ENCODE measurements at places on chromosomes 6 and 20.

GRCh38 chr6:45378334-45378926, 696 bp upstream of the SUPT3H start:
- H3K27ac ChIP-seq = peak overlapping the region; percentile 99
- H3K27me3 ChIP-seq = no peaks in the 10 kb centered on the region
- no peak for DNase-seq
- H3K4me3 ChIP-seq = peak overlapping the region; percentile 99
- H3K36me3 ChIP-seq = peaks cover 1% of the 10 kb centered on the region

DNA sequence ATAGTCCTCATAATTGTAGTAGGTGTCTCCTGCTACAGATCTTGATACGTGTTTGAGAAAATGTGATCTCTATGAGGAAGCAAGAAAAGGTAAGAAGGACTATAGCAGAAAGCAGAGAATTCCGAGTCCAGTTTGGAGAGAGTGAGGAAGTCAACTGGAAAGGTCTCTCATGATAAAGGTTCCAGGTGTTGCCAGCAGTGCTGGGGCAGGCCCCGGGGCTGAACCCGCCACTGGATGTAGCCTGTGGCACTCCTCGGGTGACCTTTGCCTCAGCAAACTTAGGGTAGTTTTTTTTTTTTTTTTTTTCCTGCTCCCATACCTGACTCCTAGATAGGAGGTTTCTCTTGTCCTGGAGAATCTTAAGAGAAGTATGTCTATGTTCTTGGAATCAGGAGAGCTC, 62.8 kb downstream of the FAM120B start:
- DNase-seq = no peak
- no peak overlapping the region for H3K27ac ChIP-seq
- no peaks in the 10 kb centered on the region for H3K27me3 ChIP-seq
- H3K4me3 ChIP-seq = no peak overlapping the region
- peaks cover 11% of the 10 kb centered on the region for H3K36me3 ChIP-seq

DNA sequence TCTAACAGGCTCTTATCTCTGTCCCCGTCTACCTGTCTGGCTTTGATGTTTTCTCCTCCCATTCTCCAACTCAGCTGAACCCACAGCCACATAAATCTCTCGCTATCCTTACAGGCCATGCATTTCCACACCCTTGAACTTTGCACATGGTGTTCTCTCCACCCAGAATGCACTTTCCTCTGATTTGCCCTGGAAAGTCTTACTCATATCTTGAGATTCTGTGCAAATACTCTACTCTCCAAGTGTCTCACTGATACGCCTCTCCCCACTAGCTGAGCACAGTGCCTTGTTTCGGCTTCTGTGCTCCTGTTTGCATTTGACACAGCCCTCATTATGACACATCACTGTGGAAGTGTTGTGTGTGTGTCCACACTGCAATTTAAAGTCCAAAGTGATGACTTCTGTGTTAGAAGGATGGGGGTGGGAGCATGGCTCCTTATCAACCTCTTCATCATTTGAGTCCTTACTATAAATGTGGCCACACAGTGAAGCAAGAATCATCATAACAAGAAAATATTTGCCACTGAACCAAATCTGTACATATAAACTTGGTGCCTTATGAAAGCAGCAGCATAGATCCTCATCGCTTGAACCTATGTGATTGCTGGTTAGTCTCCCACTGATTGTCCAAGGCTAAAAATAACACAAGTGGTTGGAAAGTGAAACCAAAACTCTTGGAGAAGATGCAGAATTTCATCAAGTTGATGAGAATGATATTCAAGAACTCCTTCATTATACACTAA, 5.5 kb upstream of the PRELID3B start:
- no peak overlapping the region for H3K27ac ChIP-seq
- H3K4me3 ChIP-seq = no peak overlapping the region
- H3K36me3 ChIP-seq = no peaks in the 10 kb centered on the region
- peaks cover 30% of the 10 kb centered on the region for H3K27me3 ChIP-seq

- H3K36me3 ChIP-seq = no peaks in the 10 kb centered on the region
- no peaks in the 10 kb centered on the region for H3K4me1 ChIP-seq
- DNase-seq = no peak
- H3K27me3 ChIP-seq = no peaks in the 10 kb centered on the region
Measured at GRCh38 chr6:163132050-163132750, 282.3 kb upstream of the QKI start.

DNA sequence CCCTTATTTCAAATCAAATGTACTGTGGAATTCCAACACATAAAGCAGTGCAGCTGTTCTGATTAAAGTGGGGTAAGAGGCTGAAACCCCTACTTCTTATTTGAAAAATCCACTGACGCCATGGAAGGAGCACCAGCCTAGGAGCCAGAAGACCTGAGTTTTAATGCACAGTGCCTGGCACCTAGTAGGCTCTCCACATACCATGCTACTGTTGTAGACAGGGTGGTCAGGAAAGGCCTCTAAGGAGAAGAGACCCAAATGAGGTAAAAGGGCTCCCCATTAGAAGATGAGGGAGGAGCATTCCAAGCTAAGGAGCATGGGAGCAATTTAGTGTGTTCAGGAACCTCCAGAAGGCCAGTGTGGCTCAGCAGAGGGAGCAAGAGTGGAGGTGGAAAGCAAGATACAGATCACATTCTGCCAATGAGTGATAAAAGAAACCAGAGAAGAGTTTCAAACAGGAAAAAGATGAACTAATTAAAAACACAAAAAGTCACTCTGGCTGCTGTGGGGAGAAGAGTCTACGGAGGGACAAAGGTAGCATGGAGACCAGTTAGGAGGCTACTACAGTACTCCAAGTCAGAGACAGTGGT, 11.8 kb upstream of the ZNF76 start:
- H3K36me3 ChIP-seq = no peaks in the 10 kb centered on the region
- no peak overlapping the region for H3K27ac ChIP-seq
- no peak for DNase-seq
- H3K4me3 ChIP-seq = no peak overlapping the region
- H3K27me3 ChIP-seq = no peaks in the 10 kb centered on the region

DNA sequence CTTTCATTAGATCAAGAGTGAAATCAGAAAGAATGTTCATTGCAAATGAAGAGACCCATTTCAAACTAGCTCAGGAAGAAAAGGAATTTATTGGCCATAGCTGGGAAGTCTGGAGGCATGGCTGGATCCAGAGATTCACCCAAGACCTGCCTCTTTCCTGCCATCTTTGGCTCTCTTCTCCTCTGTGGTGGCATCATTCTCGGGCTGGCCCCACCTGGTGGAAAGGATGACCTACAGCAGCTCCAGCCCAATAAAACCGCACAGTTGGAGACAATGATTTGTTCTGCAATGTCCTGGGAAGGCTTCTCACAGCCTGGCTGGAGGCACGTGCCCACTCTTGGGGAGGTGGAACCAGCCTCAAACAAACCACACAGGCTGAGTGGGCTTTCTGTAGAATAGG, 18.1 kb upstream of the FERMT1 start:
- H3K4me1 ChIP-seq = no peaks in the 10 kb centered on the region
- no peaks in the 10 kb centered on the region for H3K27me3 ChIP-seq
- H3K27ac ChIP-seq = no peak overlapping the region
- no peaks in the 10 kb centered on the region for H3K36me3 ChIP-seq
- H3K4me3 ChIP-seq = no peak overlapping the region
- peak; percentile 24 for DNase-seq

GRCh38 chr6:132719736-132720448, 6.0 kb upstream of the VNN1 start:
- no peak overlapping the region for H3K27ac ChIP-seq
- H3K4me1 ChIP-seq = no peaks in the 10 kb centered on the region
- H3K4me3 ChIP-seq = no peak overlapping the region
- no peak for DNase-seq
- no peaks in the 10 kb centered on the region for H3K36me3 ChIP-seq

DNA sequence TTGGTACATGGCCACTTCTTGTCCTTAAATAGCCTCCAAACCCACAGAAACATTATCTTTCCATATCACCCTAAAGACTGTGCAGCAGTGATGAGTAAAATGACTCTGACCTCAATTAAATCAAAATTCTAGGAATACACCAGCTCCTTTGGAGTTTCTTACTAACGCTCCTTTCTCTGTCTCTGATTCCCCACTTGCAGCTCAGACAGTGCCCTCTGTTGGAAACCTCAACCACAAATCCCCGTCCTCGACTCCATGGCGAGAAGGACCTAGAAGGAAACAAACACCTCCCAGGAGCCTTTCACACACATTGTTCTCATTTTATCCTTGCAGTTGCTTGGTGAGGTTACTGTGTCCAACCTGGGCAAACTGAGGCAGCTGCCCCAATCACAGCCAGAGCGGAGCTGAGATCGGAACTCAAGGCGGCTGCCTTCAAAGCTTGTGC, 17.7 kb upstream of the PARD6B start:
- H3K4me3 ChIP-seq = no peak overlapping the region
- peaks cover 47% of the 10 kb centered on the region for H3K27me3 ChIP-seq
- no peak overlapping the region for H3K27ac ChIP-seq
- DNase-seq = no peak

DNA sequence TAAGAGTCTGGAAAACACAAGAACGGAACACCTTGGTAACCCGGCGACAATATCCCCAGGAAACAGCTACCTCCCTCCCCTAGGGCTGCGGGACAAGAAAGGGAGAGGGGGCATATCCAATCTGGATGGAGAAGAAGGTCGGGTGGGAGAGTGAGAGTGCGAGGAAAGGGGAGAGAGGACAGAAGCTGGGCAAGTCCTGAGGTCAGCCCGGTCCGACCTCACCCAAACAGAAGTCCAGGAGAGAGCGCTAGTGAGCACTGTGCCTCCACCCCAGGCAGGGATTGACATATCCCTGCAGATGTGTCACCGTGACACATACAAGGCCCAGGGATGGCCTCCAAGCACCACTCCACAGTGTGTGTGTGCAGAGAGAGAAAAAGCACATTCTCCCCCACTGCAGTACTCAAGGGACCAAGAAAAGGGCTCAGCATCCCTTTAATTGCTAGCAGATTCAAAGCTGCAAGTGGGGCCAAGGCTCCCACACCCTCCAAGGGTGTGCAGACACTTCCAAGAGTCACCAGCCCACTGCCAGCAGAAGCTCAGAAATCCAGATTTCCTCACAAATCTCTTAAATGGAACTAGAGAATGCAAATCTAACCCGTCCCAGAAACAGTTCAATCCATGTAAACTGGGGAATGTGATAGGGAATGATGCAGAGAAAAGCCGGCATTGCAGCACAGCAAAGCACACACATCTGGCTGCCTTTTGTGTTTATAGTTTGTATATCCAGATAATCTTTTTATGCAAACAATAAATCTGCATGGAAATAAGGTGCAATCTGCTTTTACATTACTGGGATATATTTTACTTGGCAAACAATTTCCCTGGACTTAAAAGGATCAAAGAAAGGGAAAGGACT, 3.1 kb downstream of the PXDC1 start:
- H3K4me1 ChIP-seq = peaks cover 6% of the 10 kb centered on the region
- H3K36me3 ChIP-seq = no peaks in the 10 kb centered on the region
- H3K27ac ChIP-seq = no peak overlapping the region

- no peak overlapping the region for H3K27ac ChIP-seq
- peaks cover 10% of the 10 kb centered on the region for H3K27me3 ChIP-seq
- H3K36me3 ChIP-seq = no peaks in the 10 kb centered on the region
- DNase-seq = no peak
- no peak overlapping the region for H3K4me3 ChIP-seq
Measured at GRCh38 chr6:138086573-138087196, 20.5 kb downstream of the PERP start.

DNA sequence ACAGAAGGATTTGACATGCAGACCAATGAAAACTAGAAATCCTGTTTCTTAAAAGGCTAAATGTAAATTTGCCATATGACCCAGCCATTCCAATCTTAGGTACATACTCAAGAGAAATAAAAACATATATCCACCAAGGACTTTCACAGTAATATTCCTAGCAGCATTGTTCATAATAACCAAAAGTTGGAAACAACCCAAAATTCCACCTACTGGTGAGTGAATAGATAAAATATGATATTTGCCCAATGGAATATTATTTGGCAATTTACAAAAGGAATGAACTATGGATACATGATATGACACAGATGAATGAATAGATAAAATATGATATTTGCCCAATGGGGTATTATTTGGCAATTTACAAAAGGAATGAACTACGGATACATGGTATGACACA, 22.7 kb downstream of the MTCL3 start:
- H3K27ac ChIP-seq = no peak overlapping the region
- no peaks in the 10 kb centered on the region for H3K27me3 ChIP-seq
- peaks cover 9% of the 10 kb centered on the region for H3K4me1 ChIP-seq
- H3K36me3 ChIP-seq = no peaks in the 10 kb centered on the region
- H3K4me3 ChIP-seq = no peak overlapping the region
- no peak for DNase-seq

DNA sequence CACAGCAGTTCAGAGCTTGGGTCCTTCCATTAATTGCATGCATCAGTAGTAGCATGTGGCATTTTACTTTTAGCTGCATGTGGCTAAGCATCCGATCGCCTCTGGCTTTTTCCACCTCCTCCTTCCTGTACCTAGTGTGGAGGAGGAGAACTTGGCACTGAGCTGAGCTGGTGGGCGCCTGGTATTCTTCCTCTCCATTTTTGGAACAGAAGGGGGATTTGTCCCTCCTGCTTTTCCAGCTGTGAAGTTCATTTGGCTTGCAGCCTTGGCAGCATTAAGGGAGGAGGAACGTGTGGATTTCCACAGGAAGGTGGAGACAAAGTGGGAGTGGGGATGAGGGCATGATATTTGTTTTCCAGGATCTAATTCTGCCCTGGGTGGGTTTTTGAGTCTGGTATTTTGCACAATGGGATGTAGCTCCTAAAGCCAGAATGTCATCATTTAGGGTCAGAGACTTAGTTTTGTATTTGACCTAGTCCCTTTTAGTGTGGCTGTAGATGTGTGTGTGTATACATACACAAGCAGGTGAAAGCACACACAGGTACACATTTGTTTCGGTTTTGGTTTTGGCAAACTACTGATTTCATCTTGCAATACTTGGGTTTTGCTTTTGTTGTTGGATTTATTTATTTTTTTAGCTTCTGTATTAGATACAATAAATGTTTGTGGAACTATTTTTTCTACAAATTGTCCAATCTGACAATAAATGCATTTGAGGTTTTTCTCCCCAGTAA, 90.0 kb downstream of the SASH1 start:
- no peak overlapping the region for H3K4me3 ChIP-seq
- H3K27me3 ChIP-seq = peaks cover 8% of the 10 kb centered on the region
- H3K27ac ChIP-seq = no peak overlapping the region
- H3K36me3 ChIP-seq = no peaks in the 10 kb centered on the region
- no peak for DNase-seq
- H3K4me1 ChIP-seq = no peaks in the 10 kb centered on the region

GRCh38 chr6:4010689-4011090, 68.2 kb downstream of the FAM217A start:
- DNase-seq = peak; percentile 50
- peak overlapping the region; percentile 14 for H3K4me3 ChIP-seq
- no peaks in the 10 kb centered on the region for H3K27me3 ChIP-seq
- H3K27ac ChIP-seq = peak overlapping the region; percentile 82
- peaks cover 63% of the 10 kb centered on the region for H3K4me1 ChIP-seq

GRCh38 chr20:23214903-23215302, 128.8 kb upstream of the CD93 start:
- no peaks in the 10 kb centered on the region for H3K4me1 ChIP-seq
- no peaks in the 10 kb centered on the region for H3K27me3 ChIP-seq
- H3K36me3 ChIP-seq = no peaks in the 10 kb centered on the region
- H3K27ac ChIP-seq = no peak overlapping the region
- no peak overlapping the region for H3K4me3 ChIP-seq
